ENCODE measurements at places on chromosomes 1 and 21.

DNA sequence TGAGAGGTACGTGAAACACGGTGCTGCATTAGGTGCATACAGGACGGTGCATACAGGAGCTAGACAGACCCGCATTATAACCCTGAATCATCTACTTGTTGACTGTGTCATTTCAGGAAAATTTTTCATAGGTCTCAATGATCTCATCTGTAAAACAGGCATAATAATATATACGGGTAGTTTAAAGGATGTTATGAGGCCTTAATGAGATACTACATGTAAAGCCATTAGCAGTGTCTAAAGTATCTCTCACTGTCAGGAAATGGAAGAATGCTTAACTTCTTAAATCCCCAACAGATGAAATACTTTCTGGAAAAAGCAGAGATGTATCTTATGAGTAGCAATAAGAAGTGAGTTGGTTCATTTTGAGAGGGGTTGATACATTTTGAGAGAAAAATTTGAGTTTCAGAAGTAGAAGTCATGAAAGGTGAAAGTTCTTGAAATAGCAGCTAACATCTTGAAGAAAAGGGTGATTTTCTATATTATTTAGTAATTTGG, 669.6 kb downstream of the PTPRC start:
- DNase-seq: no peak

GRCh38 chr1:186768906-186769305, 59.8 kb upstream of the PLA2G4A start:
- DNase-seq: no peak

DNA sequence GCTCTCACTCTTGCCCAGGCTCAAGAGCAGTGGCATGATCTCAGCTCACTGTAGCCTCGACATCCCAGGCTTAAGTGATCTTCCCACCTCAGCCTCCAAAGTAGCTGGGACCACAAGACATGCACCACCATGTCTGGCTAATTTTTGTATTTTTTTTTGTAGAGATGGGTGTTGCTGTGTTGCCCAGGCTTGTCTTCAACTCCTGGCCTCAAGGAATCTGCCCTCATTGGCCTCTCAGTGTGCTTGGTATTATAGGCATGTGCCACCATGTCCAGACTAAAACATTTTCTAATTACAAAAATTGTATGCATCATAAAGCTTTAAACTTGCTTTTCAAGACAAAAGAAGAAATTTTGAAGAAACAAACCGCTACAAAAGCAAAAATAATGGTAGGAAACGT, 20.1 kb downstream of the CBR1 start:
- no peak for DNase-seq

DNA sequence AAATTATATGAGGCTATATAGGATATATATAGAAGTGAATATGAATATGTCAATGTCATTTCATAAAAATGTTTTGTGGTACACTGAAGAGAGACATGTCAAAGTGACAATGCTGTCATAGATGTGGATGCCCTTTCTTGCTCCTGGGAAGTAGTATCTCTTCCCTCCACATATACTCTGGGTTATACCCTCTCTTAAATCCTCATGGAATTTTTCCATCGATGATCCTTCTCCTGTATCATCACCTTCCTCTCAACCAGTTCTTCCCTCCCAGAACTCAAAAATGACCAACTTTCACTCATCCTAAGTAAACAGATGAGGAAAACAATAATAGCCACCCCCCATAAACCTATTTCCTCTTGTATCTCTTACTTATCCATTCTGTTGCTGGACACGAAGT, 351.5 kb downstream of the USP25 start:
- DNase-seq: no peak

DNA sequence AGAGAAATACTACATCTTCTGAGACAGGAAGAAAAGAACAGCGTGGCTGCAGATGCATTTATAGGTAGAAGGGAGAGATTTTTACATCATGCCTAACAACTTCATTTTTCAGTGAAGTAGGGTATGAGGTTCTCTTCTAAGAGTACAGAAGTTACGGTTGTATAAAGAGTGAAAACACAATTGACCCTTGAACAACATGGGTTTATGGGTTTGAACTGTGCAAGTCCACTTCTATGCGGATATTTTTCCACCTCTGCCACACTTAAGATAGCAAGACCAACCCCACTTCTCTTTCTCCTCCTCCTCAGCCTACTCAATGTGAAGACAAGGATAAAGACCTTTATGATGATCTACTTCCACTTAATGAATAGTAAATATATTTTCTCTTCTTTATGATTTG, 64.5 kb downstream of the RPAP2 start:
- DNase-seq: no peak

GRCh38 chr1:29501227-29501976, 265.1 kb downstream of the PTPRU start:
- no peak for DNase-seq

GRCh38 chr1:11598461-11598860, 55.8 kb downstream of the FBXO2 start:
- DNase-seq: no peak

- no peak for DNase-seq
These were observed 5.0 kb upstream of the HPCA start for GRCh38 chr1:32881291-32881690.

DNA sequence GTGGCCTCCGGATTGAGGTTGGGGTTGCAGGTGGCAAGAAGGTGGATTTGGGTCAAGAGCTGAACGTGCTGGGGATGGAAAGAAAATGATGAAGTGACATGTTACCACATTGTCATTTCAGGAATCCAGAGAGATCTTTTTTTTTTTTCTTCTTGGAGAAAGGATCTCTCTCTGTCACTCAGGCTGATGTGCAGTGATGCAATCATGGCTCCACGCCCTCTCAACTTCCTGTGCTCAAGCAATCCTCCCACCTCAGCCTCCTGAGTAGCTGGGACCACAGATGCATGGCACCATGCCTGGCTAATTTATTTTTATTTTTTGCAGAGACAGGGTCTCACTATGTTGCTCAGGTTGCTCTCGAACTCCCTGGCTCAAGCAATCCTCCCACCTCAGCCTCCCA, 80.6 kb downstream of the GON4L start:
- DNase-seq: no peak
